Retina (tissue), 1 donor: ENCODE measurements at places on chromosomes 7 and 10.

- DNase-seq, result no peak
Measured at GRCh38 chr7:137869260-137869659, 22.5 kb upstream of the DGKI start.

- no peak for DNase-seq
Measured at GRCh38 chr7:25031432-25031831, 51.5 kb upstream of the OSBPL3 start.

DNA sequence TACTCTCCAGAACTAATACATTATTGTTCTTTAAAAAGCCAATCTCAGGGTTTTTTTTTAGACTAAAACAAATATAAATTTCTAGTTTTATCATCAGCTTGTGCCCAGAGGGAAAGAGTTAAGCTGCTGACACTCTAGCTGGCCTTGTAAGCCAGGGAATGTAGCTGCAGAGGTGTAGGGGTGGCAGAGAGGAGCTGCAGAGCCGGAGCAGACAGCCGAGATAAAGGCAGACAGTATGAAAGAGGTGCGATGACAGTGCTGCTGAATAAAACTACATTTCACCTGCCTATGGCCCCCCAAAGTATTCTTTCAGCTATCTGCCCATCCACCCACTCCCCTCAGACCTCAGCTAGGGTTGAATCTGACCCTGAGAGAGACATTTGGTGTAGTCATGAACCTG lies 653.7 kb upstream of the ZWINT start:
- DNase-seq, result no peak

DNA sequence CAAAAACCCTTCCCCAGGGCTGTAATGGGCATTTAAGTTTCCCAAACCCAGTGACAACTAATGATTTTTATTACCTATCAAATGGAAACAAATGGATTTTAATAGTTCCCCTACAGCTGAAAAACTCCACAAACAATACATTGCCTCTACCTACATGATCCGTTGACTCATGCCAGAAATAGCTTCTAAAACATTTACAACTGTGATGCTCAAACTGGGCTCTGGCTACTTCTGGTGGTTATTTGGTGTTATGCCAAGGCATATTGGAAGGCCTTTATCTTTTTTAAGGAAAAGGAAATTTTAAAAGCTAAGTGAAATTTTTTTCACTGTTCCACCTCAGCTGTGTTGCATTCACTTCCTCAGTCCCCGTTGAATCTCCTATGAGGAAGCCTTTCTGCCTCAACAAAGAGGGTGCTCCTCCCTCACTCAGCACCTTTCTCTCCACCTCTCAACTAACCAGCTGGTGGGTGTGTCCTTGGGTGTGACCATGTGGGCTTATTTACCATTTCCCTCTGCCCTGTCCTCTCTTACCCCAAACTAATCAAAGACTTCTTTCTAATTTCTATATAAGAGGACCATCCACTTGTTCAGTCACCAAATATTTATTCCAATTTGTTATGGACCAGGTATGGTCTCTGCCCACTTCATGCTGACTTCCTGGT lies 82.9 kb downstream of the PRTFDC1 start:
- no peak for DNase-seq

DNA sequence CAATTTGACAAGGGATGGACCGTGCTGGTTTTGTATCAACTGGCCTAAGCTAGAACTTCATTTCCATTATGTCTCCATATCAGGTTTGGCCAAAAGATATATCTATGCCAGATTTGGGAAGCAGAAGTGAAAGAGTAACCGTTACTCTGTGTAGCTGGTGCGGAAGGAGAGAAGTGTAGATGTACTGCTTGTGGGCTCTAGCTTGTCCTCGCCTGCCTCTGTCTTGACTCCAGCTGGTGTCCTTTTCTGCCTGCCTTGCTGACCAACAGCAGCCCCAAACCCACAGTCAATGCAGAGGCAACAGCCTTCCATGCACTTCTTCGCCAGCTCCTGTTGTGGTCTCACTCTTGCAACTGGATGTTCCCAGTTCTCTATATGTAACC lies 128.5 kb downstream of the KIF20B start:
- DNase-seq, result no peak

DNA sequence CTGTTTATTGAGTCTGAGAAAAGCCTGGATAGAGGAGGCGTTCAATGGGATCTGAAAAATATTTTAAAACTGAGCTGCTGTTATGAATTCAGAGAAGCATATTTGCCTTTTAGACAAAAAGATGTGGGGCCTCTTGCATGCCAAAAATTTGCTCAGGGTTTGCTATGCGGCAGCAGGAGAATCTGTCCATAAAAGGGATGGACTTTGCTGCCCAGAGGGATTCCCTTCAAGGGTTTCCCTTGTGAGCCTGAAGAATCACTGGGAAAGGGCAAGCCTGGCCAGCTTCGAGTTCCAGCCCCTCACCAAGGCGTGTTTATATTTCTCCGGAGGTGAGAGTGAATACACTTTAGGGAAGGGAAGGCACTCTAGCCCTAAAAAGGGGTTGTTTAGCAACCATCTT lies 55.5 kb upstream of the CALD1 start:
- DNase-seq, result no peak

DNA sequence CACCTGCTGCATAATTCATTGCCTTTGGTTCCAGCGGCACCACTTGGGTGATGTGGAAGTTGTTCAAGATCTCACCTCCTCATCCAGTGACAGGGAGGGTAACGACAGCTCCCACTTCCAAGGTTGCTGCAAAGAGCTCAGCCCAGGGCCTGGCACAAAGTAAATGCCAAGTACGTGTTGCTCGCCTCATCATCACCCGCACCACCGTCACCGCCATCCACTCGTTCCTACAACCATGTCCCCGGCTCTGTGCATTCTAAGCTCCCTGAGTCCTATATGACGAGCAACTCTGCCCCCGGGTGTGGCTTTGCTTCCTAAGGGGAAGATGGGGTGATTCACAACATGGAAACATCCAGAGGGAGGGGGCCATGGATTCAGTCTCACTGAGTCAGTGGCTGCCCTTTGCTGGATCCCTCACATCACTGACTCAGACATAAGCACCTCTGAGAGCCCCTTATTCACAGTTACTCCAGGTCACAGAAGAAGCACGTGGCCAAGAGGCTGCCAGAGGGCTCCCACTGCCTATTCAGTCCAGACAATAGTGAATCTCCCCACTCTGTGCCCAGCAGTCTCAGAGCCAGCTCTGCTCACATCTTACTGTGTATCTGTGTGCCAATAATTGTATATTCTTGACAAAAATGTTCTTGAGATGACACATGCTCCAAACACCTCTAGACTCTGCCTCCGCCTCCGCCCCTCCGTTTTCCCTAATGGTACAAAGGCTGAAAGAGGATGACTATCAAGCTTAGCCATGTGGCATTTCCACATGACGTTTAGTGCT lies 159.1 kb downstream of the GFRA1 start:
- no peak for DNase-seq

DNA sequence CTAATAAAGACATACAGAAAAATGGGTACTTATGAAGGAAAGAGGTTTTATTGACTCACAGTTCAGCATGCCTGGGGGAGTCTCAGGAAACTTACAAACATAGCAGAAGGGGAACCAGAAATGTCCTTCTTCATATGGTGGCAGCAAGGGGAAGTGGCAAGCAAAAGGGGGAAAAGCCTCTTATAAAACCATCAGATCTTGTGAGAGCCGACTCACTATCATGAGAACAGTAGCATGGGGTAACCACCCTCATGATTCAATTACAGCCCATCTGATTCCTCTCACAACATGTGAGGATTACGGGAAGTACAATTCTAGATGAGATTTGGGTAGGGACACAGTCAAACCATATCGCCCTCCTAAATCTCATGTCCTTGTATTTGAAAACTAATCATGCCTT lies 1305.4 kb upstream of the SORCS1 start:
- no peak for DNase-seq

- DNase-seq, result no peak
Measured at GRCh38 chr7:29040579-29040925, 82.4 kb upstream of the TRIL start.

GRCh38 chr10:89926736-89927135 lies 225.3 kb downstream of the KIF20B start:
- no peak for DNase-seq

DNA sequence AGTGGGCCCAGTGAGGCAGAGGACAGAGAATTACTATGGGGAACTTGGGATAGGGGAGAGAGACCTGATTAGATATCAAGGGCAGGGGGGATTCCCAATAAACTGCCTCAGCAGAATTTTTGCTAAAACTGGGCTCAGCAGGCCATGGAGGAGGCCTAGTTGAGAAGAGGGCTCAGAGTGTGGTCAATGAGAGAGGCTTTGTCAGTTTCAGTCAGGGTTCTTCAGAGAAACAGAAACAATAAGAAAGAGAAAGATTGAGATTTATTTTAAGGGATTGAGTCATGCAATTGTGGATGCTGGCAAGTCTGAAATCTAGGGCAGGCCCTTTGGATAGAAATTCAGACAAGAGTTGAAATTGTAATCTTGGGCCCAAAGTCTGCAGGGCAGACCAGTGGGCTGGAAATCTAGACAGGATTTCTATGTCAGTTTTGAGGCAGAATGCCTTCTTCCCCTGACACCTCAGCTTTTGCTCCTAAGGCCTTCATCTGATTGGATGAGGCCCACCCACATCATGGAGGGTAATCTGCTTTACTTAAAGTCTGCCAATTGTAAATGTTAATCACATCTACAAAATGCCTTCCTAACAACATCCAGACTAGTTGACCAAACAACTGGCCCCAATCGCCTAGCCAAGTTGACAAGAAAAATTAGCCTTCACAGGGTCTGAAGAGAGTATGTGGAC lies 33.5 kb upstream of the CCSER2 start:
- DNase-seq, result no peak

- no peak for DNase-seq
Measured at GRCh38 chr7:75814407-75814947, 871 bp upstream of the CCL24 start.
